ENCODE measurements at places on chromosomes 2 and 18.

GRCh38 chr2:113209011-113209645, 35.4 kb downstream of the PSD4 start:
- DNase-seq: no peak

DNA sequence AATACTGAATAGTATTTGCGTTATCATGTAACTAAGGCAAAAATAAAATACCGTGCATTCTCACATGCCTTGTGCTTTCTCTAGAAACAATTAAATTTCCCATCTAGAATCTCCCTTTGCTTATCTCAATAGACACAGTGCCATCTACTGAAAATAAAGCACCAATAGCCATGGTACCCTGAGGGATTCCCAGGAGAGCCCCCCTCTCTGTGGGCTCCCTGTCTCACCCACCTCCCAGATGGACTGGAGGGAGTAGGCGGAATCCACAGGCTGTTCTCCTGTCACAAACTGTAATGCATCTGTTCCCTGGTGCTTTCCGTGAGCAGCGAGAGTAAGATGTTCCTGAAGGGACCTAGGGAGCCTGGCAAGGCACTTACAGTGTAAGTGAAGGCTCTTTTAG, 112.4 kb upstream of the UPP2 start:
- no peak for DNase-seq

DNA sequence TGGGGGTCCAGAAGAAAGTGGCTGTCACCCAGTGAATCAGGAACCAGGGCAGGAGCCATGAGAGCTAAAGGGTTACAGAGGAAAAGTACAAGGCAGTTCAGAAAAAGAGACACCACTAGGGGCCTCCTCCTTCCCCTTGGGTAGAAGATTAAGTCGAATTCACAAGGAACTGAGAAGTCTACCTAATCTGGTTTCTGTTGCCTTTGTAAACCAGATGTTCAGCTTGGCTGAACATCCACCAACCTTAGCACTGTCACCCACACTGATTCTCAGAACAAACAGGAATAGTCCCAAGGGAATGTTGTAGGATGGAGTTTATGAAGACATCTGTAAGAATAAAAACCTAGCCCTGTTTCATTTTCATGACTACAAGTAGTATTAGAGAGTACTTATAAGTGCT, 90.4 kb upstream of the NOSTRIN start:
- DNase-seq: no peak

DNA sequence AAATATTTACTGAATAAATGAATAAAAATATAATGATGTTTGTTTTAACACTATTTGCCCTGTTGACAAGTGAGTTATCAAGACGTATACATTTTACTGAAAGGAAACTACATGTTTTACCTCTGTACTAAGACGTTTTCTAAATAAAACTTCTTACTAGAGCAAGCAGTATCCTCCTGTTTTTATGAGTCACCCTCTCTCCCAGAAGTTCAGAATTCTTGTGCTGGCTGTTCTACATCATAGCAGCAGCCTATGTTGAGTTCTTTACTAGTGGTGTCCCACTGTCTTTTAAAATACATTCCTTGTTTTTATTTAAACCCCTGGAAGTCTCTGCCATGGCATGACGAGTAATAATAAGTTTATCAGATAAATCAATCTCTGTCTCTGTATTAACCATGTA, 297.4 kb downstream of the CALCRL start:
- no peak for DNase-seq

GRCh38 chr18:10230072-10230471, 224.4 kb upstream of the APCDD1 start:
- DNase-seq: no peak

DNA sequence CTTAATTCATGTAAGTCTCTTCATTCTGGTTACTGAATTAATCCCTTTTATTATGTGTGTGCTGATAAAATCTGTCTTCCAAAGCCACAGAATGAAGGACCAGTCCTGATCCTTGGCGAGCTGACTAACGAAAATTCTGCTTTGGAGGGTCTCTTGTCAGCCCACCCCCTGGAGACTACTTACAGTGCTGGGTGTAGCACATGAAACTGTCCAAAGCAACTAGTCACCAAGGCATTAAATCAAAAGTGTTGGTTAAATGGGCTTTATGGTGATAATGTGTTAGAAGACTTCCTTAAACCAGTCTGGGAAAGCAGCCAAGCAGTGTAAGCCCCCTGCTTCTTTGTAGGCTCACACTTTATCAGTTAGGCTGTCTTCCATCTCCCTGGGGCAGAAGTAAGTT, 420.2 kb downstream of the SUCLG1 start:
- DNase-seq: no peak

GRCh38 chr2:131093006-131093695, at the start of gene FAM168B:
TSS of gene FAM168B (minus strand) at chr2:131093460. CDS start at chr2:131082646, 10,814 bp downstream.
- DNase-seq: peak; percentile 81

GRCh38 chr2:111620281-111620680, 263.7 kb downstream of the ANAPC1 start:
- no peak for DNase-seq

GRCh38 chr18:37660658-37661057, 95.1 kb upstream of the CELF4 start:
- no peak for DNase-seq

DNA sequence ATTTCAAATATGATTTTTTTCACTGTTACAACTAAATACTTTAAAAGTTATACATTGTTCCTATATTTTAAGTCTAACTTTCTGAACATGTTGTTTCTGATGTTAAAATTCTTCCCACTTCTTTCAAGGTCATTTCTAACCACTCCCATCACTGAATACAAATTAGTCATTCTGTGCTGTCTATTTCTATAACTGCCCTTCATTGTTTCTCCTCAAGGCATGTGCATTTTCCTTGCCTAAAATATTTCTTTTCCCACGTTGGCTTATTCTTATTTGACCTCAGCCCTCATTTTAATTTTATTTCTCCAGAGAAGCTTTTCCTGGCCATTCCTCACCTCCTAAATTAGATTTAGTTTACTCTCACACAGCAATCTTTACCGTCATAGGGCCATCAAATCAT, 198.9 kb upstream of the GULP1 start:
- no peak for DNase-seq

DNA sequence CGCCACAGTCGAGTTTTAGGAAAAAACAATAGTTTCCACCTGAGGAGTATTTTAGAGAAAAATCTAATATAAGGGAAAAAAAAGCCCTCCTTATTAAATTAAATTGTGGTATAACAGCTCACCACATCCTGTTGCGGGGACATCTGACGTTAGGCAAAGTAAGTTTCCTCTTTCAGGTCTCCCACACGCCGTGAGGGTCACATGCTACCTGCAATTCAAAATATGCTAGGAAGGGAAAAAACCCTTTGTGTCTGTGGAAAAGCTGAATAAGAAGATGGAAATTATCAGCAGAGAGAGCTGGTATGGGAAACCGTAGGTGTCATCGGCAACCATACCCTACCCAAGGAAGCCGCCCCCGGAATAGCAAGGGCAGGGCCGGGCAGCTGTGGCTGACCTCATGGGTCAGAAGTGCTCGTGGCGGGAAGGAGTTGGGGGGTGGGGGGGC, 128.0 kb downstream of the NFATC1 start:
- DNase-seq: no peak

DNA sequence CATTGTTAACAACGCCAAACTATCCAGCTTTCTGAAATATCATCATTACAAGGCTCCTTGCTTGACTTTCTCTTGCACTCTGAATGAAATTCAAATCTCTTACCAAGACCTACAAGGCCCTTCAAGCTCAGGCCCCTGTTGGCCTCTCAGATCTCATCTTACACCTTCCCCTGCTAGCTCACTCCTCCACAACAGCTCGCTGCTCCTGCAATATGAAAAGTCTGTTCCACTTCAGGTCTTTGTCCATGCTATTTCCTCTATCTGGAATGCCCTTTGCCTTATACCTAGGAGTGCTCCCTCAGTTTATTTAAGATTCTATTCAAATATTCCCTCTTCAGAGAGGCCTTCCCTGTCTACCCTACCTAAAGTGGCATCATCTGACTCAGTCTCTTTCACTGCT, 91.7 kb downstream of the SESTD1 start:
- no peak for DNase-seq

DNA sequence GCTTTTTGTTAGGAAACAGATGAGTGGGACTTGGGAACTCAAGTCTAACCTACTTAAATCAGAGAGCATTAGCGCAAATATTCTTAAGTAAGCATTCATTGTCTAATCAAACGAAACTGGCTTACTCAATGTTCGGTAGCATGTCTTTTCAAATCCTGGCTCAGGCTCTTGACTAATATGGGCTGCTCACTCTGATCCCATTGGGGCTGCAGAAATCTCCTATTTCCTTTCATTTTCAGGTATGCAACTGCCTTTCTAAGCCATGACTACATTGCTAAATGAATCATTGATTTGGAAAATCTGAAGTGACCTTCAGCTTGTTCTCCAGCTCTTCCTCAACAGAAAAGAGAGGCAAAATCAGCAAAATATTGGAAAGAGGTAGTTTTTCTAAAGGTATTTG, 2084.4 kb upstream of the PIK3C3 start:
- DNase-seq: no peak

GRCh38 chr2:95047629-95048510, 22.4 kb downstream of the MAL start:
- DNase-seq: no peak

DNA sequence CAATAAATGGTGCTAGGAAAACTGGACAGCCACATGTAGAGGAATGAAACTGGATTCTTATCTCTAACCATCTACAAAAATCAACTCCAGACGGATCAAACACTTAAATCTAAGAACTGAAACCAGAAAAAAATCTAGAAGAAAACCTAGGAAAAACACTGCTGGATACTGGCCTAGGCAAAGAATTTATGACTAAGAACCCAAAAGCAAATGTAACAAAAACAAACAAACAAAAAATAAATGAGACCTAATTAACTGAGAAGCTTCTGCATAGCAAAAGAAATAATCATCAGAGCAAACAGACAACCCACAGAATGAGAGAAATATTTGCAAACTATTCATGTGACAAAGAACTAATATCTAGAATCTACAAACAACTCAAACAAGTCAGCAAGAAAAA, 314.0 kb upstream of the REV1 start:
- DNase-seq: no peak

GRCh38 chr2:170598067-170598395, 117.1 kb upstream of the SP5 start:
- no peak for DNase-seq

- DNase-seq: no peak
Measured at GRCh38 chr2:17680119-17680518, 73.5 kb downstream of the SMC6 start.

GRCh38 chr2:120576509-120577474, 158.9 kb upstream of the GLI2 start:
- DNase-seq: no peak

DNA sequence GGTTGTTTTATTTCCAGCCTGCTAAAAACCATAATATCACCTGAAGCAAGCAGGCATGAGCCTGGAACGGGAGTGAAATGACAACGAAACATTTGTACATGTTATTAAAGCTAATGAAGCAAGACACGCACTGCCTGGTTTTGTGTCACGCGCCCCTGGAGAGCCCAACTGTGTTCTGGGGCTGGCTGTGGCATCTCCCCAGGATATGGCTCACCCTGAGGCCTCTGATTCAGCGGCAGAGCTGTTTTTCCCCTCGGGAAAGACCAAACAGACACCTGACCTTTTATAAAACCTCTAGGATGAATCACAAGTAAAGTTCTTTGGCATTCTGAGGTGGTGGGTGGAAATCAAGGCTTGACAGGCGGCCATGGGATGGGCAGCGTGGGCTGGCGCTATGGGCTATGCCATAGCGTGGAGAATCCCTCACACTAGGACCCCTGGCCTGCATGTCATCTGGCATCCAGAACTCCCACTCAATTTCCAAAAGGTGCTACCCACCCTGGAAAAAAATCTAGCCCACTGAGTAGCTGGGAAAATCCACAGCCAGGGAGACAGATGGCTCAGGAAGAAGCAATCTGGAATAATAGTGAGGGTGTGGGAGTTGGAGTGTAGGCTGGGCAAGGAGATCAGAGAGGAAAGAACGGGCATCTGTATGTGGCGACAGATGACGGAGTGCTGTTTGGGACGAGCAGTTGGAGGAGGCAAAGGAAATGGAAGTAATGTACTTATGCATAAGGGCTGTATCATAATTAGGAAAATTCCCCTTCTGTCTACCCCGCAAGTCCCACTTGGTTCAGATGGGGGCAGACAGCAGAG, 262.0 kb downstream of the AFF3 start:
- DNase-seq: no peak

- no peak for DNase-seq
Measured at GRCh38 chr2:199663157-199663556, 187.8 kb downstream of the FTCDNL1 start.

DNA sequence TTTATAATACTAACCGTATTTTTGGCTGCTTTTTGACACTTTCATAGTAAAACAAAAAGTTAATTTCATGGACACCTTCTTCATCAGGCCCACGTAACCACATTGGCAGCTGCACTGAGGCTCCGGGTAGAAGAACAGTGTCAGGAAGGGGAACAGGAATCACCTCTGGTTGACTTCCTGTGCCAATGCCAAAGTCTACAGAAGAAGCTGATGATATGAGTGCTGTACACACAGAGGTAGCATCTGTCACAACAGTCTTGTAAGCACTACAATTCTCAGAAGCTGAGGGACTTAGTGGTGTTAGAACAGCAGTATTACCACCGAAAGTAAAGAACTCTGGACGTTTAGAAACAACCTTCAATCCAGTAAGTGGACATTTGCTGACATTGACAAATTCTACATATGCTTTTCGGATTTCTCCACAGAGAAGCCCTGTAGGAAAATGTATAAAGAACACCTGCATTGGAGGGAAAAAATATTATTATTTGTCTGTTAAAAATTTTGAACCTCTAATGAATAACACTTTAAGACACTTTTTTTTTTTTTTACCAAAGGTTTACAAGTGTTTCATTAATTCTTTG, 85.3 kb downstream of the TRAPPC8 start:
- DNase-seq: no peak

- no peak for DNase-seq
Measured at GRCh38 chr2:52115750-52116149, 1083.8 kb upstream of the NRXN1 start.

DNA sequence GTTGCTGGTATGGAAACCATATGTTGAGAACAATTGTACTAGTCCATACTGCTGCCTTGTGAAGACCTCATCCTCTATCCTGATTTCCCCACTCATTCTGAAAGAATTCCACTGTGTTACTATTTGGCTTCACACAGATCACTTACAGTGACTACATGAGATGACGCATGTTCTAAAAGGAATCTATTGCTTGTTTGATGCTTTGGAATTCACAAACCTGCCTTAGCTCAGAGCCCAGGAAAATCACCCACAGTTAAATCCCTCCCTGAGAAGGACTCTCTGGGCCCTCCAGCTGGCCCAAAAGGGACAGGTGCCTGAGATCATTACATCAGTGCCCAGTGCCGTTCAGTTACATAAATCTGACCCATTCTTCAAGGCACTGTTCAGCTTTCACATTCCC, 45.3 kb downstream of the KLHL29 start:
- no peak for DNase-seq
